Stimulated activated CD4-positive, alpha-beta T cell treated with anti-CD3 and anti-CD28 coated beads, Interleukin-1b, Interleukin-23, amount 100 ng/mL, for 1 hour (primary cell): ENCODE measurements at places on chromosomes 16 and 17.

DNA sequence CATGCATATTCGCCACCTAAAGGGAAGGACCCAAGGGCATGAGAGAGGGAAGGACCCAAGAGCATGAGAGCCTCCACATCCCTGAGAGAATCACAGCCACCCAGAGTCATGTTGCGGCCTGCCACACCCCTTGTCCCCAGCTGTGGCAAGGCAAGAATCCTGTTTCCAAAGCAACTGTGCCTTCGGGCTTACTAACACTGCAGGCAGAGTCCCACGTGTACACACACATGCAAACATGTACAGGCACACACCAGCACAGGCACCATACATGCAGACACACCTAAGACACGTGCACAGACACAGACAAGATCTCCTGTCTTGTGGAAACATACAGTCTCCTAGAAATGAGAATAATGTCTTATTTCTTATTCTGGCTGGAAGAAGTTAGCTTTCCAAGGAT is 92.4 kb upstream of the CDYL2 start:
- DNase-seq, result no peak

DNA sequence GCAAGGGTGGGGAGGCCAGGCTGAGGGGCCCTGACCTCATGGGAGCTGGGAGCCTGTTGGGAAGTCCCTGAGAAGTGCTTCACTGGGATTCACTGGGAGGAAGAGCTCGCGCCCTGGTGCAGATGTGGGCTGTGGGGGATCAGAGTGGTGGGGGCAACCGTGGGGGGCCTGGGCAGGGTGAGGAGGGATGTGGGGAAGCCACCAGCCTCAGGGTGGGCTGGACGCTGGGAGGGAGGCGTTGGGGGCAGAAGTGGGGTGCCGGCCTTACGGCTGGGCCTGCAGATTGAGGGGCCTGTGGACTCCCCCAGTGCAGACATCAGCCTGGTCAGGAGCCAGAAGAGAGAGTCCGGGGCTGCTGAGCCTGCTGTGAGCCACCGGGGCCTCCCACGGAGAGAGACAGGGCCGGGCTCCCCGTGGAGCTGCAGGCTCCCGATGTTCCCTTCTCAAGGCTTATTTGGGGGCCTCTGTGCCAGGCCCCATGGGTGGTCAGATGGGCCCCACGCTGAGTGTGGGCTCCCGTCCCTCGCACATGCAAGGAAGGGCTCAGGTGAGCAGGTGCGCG is 7.8 kb downstream of the DPEP1 start:
- no peak for DNase-seq

GRCh38 chr17:41256291-41256685 is 1.1 kb downstream of the KRTAP9-9 start:
- no peak for DNase-seq

GRCh38 chr16:27838536-27839175 is 224.9 kb downstream of the GSG1L start:
- no peak for DNase-seq

DNA sequence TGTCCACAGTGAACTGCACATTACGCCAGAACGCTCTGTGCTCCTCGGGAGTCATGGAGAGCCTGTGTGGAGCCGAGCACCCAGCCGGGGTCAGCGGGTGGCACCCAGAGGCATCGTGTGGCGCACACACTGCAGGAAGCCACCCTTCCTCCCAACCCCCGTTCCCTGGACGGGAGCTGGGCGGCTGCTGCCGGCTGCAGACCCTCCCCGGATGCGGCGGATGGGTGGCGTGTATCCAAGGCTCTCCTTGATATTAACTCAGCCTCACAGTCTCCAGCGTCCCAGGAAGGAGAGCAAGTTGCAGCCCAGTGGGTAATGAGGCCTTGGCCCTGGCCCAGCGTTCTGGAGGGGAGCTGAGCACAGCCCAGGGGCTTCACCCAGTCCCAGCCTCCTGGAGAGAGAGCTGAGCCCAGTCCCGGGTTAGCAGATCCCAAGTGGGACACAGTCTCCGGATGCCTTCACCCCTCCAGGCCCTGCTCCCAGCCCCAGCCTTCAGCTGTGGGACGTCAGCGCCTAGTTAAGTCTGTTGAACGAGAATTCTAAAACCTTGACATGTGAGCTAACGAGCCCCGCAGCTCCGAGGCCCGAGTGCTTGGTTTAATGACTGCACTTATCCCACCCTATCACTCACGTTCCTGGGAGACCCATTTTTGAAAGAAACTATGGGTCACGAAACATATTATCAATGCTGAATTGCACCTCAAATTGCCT is 86.6 kb downstream of the TBC1D16 start:
- no peak for DNase-seq

DNA sequence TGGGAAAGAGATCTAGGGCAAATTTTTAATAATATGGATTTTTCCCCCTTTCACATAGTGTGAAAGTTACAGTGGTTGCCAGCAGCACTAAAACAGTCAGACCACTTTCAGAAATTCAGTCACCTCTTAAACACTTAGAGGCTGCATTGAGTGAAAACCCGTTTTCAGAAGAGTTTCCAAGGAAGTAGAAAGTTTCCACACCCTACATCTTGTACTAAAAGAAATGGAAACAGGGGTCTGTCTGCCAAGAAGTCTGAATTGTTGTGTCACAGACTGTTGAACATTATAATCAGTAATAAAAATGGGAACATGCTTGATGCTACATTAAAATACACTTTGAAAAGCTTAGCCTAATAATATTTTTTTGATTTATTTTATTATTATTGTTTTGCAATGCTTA is 278.9 kb upstream of the KCNJ16 start:
- no peak for DNase-seq

DNA sequence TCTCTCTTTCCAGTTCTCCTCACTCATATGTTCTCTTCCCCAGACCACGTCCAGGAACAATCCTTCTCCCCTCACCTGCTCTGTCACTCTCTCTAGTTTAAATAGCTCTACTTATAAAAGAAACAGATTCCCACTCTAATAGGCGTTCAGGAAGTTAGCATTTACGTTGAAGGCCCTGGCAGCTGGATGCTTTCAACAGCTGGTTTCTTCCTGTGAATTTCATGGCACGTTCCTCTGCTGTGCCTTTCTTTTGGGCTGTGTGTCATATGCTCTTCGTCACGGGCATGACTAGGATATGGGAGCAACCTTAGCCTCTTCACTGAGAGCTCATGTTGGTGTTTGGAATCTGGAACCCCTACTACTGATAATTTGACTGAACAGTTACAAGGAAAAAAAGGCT is 73.2 kb downstream of the ZNF18 start:
- no peak for DNase-seq

- no peak for DNase-seq
These were observed 4.6 kb upstream of the ITGAE start for GRCh38 chr17:3805581-3805980.

DNA sequence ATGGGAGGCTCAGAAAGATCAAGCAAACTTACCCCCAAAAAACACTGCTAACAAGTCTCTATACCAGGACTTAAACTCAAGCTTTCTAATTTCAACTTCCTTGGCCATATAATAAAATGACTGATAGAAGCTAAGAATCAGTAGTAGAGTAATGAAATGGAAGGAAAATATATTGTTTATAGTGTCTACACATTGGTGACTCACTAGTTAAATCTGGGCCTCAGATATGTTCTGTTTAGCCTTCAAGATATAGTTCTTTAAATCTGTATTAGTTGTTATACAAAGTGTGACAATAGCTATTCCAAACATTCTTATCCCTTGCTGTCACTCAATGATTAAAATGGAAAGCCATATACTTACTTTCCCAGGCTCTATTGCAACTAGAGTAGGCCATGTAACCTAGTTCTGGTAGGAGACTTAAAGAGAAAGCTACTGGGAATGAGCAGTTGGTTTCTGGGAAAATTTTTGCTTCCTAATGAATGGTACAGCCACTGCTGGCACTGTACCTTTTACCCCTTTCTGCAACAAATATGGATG is 18.3 kb downstream of the SSH2 start:
- no peak for DNase-seq

DNA sequence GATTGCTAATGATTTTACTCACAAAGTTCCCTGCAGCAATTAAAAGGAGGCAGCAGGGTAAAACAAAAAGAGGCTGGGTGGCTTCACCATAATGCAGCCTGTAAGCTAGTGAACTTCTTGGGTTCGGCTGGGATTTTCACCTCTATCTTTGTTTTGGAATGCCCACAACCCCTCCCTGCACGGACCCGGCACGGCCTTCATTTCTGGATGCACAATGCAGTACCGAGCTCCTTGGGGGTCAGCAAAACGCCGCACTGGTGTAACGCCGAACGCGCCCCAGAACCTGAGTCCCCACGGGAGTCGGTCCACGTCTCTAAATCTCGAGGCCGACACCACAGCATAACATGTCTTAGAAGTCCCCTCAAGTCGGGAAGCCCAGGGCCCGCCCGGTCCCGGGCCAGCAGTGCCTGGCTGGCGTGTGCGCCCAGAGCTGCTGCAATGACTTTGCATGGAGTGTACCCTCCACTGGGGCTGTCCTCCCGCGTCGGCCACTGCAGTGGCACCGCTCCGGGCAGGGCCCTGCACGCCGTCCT is 759 bp downstream of the UBE2O start:
- DNase-seq, result no peak

DNA sequence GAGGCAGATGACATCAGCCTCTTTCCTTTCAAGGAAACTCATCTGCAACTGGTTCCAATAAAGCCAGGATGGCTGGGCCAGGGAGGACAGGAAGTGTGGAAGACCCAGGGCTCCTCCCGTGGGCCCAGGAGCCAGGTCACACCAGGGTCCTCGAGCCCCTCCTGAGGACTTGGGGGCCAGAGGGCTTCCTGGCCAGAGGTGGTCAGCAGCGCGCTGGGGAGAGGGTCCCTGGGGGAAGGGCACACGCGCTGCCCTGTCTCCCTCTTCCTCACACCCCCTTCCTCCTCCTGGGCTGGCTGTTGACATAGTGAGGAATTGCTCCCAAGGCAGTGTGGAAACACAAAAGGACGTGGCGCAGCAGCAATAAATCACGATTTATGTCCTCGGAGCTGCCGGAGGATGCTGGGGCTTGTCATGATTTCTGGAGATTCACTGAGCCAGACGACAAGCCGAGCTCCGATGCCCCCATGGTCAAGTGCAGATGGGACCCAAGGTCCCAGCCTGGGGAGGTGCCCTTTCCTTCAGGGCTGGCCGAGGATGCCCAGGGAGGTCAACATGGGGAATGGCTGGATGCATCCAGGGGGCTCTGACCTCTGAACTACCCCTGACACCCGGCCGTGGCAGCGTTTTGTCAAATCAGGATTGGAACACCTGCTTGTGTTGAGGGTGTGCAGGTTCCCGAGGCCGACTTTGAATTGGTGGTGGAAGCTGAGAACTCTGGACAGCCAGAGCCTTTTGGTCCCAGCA is 152.6 kb downstream of the IRF8 start:
- DNase-seq, result no peak

DNA sequence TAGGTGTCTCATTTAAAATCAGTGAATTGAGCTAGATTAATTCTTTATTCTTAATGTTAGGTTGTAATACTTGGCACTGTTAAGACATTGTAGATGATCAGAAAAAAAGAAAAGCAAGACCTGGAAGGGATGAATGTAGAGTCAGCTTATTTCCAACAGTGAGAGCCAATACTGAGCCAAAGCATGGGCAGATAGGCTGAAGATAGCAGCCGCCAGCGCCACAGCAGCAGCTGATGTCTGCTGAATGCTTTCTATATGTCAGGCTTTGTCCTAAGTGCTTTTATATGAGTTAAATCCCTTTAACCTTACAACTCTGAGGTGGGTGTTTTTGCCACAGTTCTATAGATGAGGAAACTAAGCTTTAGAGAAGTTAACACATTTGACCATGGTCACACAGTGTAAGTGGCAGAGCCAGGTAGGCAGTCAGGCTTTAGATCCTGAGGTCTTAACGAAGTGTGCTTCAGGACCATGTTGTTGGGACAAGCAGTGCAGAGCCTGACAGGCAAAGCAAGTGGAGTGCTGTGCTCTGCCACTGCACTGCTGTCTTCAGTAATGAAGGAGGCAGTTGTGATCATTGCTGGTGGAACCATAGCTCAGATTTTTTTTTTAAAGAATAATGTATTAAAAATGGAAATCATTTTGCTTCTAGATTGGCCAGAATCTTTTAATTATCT is 25.9 kb downstream of the TNRC6A start:
- DNase-seq, result no peak
